ENCODE measurements at places on chromosomes 2 and 18.

GRCh38 chr2:43524177-43524965 lies 71.5 kb downstream of the THADA start:
- DNase-seq: no peak

- DNase-seq: no peak
Observed at GRCh38 chr2:96769814-96770213, 9.1 kb downstream of the CNNM4 start.

DNA sequence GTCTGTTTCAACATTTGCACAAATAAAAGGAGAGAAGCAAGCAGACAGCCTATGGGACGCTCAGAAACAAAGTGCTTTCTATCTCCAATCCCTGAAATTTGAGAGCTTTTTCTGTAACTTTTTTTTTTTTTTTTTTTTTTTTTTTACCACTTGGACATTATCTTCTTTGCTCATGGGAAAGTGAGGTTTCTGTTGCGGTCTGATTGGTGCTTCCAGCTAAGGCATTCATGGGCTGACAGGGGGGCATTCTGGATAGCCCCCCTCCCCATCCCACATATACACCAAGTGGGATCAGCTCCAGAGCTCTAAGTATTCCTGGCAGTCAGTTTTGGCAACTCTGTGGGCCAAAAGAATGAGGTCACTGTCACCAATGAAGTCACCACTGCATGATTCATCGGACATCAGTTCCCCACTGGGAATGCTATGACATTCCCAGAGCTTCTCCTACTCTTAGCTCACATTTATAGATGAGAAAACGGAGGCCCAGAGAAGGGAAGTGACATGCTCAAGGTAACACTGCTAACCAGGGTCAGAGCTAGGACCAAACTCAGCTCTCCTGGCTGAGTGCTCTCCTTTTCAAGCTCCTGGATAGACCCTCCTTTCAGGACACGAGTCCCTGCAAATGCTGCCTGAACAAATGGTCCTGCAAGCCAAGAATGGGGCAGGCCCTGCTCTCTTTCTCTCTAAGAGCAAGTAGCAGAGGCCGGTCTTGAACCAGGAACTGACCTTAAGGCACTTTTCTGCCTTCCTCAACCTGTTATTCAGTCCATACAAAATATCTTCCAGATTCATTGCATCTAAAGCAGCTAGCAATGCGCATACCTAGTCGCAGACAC lies 61.3 kb downstream of the TMEM247 start:
- DNase-seq: peak; percentile 13

DNA sequence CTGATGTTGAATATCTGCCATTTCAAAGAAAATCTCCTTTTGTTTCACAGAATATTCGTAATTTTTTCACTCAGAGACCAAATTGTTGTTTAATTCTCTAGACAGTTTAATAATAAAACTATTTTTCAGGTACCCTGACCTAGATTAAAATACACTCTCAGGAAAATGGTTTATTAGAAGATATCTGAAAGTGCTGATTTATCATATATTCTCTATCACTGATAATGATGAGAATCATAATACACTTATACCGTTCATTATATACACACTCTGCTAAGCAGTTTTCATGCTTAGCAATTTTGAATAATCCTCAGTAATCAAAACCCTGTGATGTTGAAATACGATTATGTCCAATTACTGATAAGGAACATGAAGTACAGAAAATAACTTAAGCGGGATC lies 772.9 kb upstream of the CRIM1 start:
- no peak for DNase-seq

GRCh38 chr2:191325651-191326365 lies 80.6 kb downstream of the MYO1B start:
- no peak for DNase-seq

GRCh38 chr2:163934131-163934530 lies 198.3 kb upstream of the FIGN start:
- no peak for DNase-seq

GRCh38 chr2:66695226-66695735 lies 260.4 kb downstream of the MEIS1 start:
- DNase-seq: no peak

GRCh38 chr2:176854878-176855277 lies 357.7 kb upstream of the HNRNPA3 start:
- DNase-seq: no peak

- DNase-seq: peak; percentile 47
Observed at GRCh38 chr2:102592601-102593000, 26.8 kb upstream of the SLC9A2 start.

DNA sequence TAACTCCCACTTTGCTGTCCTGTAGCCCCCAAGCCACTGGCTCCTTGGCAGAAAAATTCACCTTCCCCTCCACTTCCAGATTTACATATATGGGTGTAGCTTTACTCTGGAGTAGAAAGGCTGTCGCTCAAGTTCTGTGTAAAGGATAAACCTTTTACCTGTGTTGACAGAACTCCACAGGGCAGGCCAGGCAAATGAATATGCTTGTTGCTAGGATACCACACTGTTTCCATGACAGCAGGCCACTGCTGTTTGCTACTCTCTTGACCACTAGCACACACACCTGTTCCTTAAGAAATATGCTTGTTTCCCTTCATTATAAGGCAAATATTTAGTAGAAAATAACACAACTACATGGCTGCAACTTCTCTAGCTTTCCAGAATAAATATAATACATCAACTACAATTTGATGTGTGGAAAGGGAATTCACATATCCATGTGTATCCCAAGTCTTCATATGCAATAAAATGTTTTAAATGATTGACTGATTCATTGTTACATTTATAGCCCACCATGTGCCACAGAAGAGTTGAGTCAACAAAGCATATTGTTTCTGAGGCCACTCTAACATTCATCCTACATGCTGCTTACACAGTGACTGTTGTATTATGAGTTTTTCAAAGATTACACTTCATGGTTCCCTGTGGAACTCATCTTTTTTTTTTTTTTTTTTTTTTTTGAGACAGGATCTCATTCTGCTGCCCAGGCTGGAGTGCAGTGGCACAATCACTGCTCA lies 56.2 kb upstream of the ROCK1 start:
- DNase-seq: no peak

DNA sequence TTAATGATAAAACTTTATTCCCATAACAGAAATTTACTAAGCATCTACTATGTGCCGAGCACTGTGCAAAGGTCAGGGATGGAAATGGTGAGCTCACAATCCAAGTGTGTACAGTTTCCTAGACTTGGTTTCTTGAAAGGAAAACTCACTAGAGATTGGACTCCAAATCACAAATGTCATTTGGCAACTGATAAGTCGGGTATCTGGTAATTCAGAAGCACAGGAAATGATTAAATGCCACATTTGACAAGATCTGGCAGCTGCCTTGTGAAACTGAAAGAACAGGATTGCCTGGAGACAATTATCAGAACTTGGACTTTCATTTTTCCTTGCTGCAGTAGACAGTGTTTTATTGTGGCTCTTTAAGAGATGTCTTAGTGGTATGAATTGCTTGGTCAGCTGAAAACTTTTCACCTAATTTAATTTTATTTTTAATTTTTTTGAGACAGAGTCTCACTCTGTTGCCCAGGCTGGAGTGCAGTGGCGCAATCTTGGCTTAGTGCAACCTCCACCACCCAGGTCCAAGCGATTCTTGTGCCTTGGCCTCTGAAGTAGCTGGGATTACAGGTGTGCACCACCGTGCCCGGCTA lies 19.2 kb downstream of the ITGA6 start:
- no peak for DNase-seq

GRCh38 chr18:45788861-45789260 lies 36.6 kb upstream of the SIGLEC15 start:
- no peak for DNase-seq

DNA sequence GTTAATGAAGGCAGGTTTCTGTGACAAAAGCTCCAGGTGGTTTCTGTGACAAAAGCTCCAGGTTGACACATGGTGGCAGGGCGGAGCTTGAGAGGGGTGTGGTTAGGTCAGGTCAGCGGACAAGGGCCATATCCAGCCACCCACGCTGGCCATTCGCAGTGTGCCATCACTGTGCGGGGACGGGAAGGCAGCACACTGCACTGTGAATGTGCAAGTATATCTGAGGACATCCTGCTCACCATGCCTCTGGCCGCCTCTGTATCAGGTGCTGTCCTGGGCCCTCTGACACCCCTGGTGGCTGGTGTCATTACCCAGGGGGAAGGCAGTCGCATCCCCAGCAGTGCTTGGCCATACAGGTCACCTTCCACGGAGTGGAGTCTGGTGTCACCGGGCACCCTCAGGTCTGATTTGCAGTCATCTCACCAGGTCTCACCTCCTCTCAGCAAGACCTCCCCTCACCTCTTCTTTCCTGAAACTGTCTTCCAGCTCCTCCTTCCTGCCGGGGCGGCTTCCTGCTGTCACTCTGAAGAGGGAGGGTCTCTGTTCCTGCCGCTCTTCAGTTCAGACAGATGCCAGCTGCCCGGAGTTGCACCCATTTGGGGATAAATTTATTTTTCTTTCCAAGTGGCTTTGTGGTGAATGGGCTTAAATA lies 34.9 kb downstream of the CTIF start:
- DNase-seq: no peak

GRCh38 chr2:190670182-190670946 lies 21.5 kb downstream of the NAB1 start:
- DNase-seq: no peak

DNA sequence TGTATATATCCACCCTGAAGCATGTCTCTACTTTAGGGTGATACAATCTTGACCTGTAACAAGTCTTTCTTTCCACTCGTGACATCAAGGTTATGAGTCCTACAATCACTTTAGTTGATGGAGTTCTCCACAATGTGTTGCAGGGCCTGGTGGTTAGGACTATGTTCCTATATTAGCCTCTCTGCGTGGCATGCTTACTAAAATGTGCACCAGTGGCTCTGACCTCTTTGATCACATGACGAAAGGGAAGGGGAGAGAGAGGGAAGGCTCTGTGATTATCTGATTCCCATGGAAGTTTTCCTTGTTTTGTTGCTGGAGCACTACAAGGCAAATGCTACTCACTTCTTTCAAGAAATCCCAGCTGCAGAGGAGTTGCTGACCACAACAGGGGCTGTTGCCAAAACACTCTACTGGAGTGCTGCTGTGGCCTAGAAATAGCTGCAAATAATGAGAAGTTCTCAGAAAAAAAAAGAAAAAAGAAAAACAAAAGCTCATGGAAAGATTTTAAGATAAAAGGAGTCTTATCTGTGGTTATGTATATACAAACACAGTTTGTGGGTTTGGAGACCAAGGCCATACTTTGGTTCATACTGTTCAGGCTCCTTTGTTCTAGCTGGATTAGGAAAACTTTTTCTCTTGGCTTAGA lies 272.8 kb upstream of the MMADHC start:
- no peak for DNase-seq

GRCh38 chr2:20530520-20530919 lies 83.6 kb downstream of the RHOB start:
- DNase-seq: no peak

GRCh38 chr18:49479381-49480137 lies 7.5 kb downstream of the C18orf32 start:
- DNase-seq: peak; percentile 37

GRCh38 chr18:63140997-63141777 lies 178.4 kb downstream of the BCL2 start:
- DNase-seq: no peak

GRCh38 chr2:196287523-196287922 lies 116.1 kb upstream of the STK17B start:
- no peak for DNase-seq

GRCh38 chr2:32945286-32945685 lies 1.5 kb upstream of the LTBP1 start:
- DNase-seq: no peak

- DNase-seq: no peak
Observed at GRCh38 chr18:62436636-62437234, 86.1 kb upstream of the ZCCHC2 start.

DNA sequence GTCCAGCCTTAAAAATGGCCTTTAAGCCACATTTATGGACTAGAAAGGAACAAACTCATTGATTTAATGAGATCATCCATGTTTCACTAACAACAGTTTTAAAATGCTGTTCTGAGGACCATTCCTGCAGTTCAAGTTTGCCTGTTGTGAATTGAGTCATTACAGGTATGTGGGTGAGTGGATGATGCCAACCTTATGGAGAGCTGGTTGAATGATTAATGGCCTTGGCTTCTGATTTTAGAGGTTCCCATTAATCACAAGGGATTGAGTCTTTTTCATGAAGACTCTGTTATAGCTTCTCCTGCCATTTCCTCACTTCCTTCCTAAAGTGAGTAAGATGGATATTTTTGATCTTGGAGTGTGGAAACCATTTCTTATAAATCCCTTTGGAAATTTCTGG lies 459.8 kb upstream of the SLC14A2 start:
- no peak for DNase-seq

DNA sequence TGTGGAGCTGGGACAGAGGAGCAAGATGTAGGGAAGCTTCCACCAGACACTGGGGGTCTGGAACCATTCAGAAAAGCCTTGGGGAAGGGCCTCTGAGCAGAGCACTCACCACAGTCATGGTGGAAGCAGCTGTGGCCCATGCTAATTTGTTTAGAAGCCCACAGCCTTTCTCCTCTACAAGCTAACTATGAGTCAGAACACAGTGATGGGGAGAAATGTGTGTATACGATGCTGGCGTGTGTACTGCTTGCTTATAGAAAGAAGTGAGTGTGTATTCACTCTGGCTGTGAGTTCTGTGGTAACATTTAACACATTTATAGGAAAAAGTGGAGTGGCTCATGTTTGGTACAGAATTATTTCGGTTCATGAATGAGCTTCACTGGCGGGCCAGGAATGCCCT lies 157.0 kb upstream of the ACAA2 start:
- no peak for DNase-seq

DNA sequence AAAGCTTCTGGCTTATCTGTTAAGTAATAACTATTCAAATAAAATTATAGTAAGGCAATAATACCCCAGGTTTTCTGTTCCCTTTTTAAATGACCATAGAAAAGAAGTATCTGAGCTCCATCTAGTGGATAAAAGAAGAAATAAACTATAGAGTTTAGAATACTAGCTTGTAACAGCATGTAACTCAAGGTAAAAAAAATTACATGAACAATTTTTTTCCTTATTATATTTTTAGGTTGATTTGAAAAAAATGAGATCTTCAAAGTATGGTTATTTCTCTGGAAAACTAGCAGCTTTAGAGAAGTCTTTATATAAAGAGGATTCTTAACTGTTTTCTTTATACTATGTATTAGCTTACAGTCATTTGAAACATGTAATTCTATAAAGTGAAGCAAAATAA lies 58.1 kb downstream of the NCKAP1 start:
- peak; percentile 45 for DNase-seq

GRCh38 chr2:29054430-29054829 lies 19.9 kb downstream of the PCARE start:
- no peak for DNase-seq

GRCh38 chr2:68125821-68126220 lies 31.9 kb upstream of the PNO1 start:
- DNase-seq: no peak

DNA sequence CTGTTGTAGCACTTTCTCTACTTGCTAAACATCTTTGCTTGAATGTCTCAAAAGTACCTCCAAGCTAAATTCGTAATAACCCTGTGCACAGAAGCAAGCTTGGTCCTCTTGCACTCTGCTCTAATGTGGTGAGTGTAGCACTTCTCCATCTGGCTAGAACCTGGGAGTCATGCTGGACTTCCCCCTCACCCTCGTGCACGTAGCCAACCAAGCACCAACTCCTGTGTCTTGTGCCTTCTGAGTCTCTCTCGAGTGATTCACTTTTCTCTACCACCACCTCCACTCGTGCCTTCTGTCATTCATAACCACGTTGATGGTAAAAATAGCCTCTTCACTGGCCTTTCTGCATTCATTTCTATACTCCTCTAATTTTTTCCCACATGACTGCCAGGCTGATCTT lies 91.9 kb upstream of the KCNE4 start:
- peak; percentile 24 for DNase-seq
